ENCODE measurements at places on chromosomes 5 and 9.

- no peak for DNase-seq
Measured at GRCh38 chr5:168836603-168837231, 257.5 kb upstream of the PANK3 start.

GRCh38 chr5:180631549-180632383 lies 17.6 kb downstream of the FLT4 start:
- no peak for DNase-seq

- DNase-seq, result no peak
Measured at GRCh38 chr5:145917288-145917687, 19.1 kb upstream of the SH3RF2 start.

- DNase-seq, result no peak
Measured at GRCh38 chr9:109321727-109322126, 868 bp upstream of the EPB41L4B start.

DNA sequence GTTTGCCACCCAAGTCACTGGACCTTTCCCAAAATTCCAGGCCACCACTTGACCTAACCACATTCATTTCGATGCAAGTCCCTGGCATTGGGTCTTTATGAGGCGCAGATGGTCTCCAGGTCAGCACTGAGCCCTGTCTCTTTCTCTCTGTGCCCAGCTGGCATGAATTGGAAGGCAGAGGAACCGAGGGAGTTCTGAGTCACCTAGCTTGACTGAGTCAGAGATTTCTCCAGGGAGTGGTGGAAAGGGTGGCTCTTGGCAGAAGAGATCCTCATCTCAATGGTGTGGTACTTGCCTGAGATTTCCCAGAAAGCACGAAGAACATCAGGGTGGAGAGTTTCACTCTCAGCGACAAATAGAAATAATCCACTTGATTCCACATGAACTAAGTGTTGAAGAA lies 43.8 kb downstream of the WDR36 start:
- DNase-seq, result no peak

DNA sequence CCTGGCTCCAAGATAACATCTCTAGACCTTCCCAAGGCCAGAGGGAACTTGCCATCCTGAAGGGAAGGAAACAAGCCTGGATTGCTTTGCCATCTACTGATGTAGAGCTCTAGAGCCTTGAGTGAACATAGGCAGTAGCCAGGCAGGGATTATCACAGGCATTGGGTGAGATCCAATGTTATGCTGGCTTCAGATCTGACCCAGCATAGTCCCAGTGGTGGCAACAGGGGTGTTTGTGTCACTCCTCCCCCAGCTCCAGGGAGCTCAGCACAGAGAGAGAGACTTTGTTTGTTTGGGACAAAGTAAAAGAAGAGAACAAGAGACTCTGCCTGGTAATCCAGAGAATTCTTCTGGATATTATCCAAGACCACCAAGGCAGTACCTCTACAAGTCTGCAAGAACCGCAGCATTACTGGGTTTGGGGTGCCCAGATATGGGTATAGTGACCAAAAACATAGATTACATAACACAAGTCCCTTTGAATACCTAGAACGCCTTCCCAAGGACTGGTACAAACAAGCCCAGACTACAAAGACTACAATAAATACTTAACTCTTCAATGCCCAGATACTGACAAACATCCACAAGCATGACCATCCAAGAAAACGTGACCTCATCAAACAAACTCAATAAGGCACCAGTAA lies 137.6 kb upstream of the DAPK1 start:
- DNase-seq, result no peak

GRCh38 chr5:96327722-96328121 lies 105.3 kb downstream of the PCSK1 start:
- DNase-seq, result no peak

DNA sequence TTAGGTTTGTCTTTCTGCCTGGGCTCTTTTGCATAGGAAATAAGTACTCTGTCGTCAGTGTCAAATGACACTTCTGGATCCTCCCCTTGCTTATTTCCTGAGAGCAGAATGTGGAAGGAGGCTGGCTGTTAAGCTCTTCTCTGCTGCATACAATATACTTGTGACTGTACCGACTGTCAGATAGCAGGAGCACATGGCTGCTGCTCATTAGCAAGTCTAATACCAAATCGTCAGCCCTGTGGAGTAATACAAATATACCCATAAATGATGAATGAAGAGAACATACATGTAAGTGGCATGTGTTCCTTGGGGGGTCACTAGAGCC lies at the start of gene GPR151:
Gene GPR151, minus strand, starts transcription at position 40 of the 325 bp plus-strand sequence. CDS start 77 bp downstream, outside the sequence.
- no peak for DNase-seq

DNA sequence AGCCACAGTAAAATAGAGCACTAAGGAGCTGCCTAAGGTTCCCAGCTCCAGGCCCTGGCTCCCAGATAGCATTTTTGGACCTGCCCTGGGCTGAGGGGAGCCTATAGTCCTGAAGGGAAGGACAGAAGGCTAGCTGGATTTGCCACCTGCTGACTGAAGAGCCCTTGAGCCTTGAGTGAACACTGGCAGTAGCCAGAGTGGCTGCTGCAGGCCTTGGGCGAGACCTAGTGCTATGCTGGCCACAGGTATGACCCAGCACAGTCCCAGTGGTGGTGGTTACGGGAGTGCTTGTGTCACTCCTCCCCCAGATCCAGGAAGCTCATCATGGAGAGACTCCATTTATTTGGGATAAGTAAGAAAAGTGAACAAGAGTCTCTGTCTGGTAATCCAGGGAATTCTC lies 10.3 kb upstream of the STX17 start:
- DNase-seq, result no peak

- no peak for DNase-seq
Measured at GRCh38 chr5:73974871-73975360, 348.9 kb downstream of the ARHGEF28 start.

DNA sequence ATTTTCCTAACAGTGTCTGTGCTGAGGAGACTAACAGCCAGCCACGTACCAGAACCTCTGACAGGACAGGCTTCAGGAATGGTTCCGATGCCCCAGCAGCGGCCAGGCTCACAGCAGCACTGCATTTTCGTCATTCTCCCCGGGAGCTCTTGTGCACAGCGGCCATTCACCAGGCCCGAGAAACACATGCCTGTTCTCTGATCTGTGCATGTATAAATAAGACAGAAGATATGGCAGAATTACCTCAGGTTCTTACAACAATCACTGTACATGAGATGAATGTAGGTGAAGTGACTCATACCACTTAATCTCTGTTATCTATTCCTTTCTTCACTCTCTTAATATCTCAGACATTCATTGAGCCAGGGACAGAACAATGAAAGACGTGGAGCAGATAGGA lies 143.0 kb downstream of the FBN2 start:
- DNase-seq, result no peak

DNA sequence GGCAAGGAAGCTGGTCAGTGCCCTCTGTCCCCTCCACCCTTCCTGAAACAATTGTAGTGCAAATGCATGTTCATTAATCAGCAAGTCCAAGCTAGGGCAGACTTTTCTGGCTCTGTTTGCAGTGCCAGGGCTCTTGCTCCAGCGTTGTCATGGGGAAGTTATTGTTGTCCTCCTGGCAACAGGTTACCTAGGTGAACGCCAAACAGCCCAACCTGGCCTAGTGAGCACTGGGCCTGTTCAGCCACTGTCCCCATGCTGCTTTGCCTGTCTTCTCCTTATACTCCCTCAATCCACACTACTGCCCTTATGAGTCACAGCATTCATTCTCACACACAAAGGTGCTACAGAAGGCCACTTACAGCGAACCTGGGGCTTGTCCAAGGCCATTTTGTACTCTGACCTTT lies 34.5 kb upstream of the GLIS3 start:
- no peak for DNase-seq

DNA sequence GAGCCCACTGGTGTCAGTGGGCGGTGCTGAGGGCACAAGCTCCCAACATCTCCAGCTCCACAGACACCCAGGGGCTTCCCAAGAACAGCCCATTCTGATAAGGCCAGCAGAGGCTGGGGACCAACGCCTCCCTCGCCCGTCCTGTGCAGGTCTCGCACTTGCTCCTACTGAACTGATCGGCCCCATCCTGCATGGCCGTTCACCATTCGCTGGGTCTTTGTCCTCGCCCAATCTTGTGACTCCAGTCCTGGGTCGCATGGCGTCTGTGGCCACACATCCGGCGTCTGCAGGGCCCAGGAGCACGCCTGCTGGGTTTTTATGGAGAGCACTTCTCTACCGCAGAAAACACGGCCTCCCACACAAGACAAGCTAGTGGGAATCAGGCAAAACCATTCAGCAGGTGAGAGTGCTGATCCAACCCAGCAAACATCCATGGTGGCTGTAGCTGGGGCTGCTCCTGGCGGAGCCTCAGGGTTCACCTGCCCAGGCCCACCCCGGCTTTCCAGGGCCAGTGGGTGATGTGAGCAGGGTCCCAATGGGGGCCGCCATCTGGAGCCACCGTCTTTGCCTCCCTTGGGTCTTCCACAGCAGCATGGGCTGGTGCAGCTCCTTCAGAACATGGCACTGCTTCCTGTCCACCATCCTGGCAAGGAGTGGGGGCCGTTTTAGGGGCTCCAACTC lies 7.4 kb downstream of the LRRC14B start:
- DNase-seq, result no peak

DNA sequence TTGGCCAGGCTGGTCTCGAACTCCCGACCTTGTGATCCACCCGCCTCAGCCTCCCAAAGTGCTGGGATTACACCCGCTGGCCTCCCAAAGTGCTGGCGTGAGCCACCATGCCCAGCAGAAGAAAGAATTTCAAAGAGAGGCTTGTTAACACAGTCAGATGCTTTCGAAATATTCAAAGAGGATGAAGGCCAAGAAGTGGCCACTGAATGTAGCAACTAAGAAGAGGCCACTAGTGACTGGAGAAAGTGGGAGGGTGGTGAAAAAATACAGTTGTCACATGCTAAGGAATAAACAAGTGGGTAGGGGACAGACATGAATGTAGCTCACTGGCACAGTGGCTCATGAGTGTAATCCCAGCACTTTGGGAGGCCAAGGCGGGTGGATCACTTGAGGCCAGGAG lies 13.0 kb upstream of the TPM2 start:
- DNase-seq, result no peak

DNA sequence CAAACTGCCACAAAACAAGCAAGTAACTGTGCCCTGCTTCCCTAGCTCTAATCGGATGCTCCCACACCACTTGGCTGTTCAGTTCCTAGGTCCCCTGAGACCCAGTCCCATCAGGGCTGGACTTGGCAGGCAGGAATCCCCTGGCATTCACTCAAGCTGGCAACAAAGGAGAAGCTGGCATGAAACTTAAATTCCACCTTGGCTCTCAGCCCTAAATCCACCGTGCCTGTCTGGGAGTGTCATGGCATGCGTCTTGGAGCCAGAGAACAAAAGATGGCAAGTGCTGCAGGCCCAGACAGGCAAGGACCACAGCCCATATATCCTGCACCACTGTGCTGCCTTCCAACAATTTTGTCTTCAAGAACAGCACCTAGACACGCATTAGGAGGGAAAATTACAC lies 38.2 kb downstream of the ETF1 start:
- DNase-seq, result no peak

DNA sequence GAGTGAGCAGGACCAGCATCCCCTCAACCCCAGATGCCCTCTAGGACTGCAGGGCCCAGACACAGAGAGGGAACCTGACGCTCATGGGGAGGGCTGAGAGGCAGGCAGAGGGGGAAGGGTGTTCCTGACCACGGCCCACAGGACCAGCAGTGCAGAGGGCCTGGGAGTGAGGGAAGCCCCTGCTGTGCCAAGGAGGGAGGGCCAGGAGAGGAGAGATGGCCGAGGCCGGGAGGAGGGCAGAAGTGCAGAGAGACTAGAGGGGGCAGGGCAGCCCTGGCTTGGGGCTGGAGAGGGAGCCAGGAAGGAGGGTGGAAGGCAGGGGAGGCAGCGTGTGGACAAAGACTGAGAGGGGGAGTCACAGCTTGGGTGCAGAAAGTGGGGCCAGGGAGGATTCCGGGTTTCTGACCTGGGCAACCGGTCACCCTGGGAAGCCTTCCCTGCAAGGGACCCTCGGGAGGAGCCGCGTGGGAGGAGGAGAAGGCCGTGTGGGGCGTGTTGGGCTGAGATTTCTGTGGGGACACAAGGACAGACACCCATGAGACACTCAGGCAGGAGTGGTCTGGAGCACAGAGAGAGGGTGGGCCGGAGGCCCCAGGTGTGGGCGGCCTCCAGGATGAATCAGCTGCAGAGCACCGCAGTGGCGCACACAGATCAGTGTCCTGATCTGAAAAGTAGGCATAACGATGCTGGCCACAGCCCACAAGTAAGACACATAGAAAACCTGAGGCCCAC lies 117.5 kb downstream of the ADAMTS2 start:
- DNase-seq, result no peak

DNA sequence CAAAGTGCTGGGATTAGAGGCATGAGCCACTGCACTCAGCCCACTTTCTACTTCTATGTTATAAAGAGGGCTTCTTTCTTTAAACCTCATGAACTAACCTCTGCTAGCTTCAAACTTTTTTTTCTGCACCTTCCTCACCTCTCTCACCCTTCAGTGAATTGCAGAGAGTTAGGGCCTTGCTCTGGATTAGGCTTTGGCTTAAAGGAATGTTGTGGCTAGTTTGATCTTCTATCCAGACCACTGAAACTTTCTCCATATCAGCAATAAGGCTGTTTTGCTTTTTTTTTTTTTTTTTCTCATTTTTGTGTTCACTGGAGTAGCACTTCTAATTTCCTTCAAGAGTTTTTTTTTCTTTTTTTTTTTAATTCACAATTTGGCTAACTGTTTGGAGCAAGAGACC lies 216.4 kb upstream of the MAP3K1 start:
- DNase-seq, result no peak

GRCh38 chr5:130875656-130876055 lies 289.4 kb downstream of the HINT1 start:
- no peak for DNase-seq
